Fibroblast of gingiva (primary cell): ENCODE measurements at places on chromosomes 7 and 10.

DNA sequence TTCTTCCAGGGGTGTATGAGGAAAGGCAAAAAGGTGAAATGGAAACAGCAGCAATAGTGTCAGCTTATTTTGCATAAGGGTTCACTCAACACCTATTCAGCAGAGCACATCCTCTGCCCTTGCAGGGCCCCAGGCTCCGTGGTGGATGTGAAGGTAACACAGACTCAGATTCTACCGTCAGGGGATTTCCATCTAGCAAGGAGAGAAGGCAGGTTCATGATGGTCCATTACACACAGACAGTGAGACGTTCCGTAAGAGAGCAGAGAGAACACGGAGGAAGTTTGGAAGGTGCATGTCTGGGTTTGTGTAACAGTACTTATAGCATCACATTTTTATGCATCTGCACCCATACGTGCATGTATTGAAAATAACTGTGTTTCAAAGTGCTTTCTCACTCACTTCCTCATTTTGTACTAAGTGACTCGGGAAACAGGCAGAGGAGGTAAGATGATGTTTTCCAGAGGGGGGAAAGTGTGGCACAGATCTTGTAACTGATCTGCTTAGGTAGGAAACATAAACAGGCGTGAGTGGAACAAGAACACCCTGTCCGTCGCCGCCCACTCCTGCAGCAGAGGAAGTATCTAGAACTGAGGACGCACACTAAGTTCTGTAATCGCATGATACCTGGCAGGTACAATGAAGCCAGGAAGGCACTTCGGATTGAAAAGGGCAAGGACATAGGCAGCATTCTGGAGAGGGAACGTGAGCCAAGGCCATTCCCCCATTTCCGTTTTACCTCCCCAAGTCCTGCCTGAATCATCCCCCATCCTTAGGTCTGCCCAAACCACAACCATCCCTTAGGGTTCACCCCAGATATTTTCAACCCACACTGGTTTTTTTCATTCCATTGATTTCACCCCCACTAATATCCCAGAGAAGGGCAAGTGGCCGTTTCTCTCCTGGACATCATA is 1.0 kb upstream of the ENO4 start:
- DNase-seq = no peak

DNA sequence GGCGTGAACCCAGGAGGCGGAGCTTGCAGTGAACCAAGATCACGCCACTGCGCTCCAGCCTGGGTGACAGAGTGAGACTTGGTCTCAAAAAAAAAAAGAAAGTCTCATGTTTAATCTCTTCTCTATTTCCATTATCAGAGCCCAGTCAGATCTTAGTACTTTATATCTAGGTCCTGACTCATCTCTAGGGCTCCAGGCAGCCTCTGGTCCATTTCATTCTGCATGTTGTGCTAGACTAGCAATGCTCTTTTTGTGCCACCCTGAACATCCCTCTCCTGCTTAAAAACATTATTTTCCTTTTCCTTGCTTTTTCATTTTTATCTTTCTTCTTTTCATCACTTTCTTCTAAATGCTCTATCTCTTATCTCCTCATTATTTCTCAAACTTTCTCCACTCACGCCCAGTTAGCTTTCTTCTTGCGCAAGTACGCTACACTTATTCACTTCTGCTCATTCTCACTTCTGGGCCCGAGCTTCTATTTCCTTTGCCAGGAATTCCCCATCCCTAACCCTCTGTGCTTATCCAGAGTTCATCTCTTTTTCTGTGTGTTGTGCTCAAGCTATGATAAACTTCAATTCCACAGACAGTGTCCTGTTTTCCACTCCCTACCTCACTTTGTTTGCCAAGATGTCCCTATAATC is 63.9 kb downstream of the BTAF1 start:
- DNase-seq = no peak

DNA sequence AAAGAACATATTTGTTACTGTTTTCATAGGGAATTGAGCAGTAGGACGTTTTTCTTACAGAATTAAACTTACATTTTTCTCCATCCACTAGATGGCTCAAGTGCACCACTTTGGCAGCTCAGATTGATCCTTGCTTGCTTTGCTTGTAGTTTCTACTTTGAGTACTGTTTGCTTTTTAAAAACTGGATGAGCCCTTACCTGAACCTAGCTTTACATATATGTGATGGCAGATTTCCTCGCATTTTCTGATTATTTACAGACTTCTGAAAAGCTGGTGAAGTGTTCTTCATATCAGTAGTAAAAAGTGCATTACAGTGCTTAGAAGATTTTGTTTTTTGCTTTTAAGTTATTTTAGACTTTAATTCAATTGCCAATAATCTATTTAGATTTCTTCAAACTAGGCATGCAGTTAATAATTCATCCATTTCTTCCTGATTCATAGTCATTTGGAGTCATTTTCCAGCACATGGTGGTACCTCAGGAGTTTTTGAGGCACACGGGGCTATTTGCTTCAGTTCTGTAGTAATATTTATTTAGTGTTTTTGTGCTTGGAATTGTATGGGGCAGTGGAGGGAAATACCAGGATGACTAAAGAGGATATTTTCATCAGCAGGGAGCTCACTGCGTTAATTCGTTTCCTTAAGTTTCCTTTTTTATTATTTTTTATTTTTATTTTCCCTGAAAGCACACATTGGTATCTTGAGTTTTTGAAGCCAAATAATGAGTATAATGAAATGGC is 57.3 kb downstream of the MAPK8 start:
- peak; percentile 64 for DNase-seq

GRCh38 chr10:60140651-60141632 is 234.6 kb upstream of the CCDC6 start:
- DNase-seq = no peak

- no peak for DNase-seq
Measured at GRCh38 chr7:91603707-91604106, 276.8 kb downstream of the MTERF1 start.

- peak; percentile 42 for DNase-seq
Measured at GRCh38 chr10:118850418-118851061, 95.8 kb upstream of the CACUL1 start.

GRCh38 chr10:122263971-122264370 is 7.1 kb upstream of the BTBD16 start:
- peak; percentile 93 for DNase-seq

GRCh38 chr7:132140341-132140740 is 435.9 kb downstream of the PLXNA4 start:
- DNase-seq = no peak

DNA sequence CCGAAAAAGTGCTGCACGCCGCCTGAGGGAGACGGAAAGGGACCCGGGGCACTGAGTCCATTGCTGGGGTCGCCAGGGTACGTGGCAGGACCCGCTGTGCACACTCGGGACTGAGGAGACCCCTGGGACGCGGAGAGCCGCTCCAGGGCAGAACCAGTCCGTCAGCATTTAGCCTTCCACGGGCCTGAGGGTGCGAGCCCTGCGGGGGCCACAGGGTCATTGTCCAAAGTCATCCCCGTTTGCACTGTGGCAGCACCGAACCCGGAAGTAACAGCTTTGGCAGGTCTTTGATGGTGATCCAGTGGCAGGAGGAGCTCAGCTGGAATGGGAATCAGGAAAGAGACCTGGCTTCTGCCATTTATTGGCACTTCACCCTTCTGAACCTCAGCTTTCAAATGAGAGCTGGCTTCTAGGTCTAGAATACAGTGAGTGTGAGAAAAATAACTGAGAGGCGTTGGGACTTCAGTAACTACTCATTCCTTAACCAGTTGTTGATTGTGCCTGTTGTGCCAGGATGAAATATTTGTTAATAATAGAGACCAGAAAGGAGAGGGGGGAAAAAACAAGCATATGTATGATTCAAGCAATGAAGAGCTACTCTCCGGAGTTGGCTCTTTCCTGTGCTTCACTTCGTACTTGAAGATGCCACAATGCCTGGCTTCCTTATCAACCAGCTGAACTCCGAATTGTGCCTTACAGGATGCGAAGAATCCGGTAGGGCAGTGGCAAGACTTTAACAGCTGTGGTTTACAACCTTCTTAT is 811 bp upstream of the ARHGAP12 start:
- peak; percentile 33 for DNase-seq

DNA sequence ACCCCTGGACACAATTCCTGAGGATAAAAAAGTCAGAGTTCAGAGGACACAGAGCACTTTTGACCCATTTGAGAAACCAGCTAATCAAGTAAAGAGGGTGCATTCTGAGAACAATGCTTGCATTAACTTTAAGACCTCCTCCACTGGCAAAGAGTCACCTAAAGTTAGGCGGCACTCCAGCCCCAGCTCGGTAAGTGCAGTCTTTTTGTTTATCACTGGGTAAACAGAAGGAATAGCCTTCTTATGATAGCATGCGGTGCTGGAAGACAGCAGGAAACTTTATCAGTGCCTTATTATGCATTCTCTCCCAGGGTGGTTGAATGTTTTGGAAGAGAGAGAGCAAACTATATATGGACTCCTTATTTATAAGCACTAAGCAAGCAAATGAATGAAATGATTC is 130.5 kb downstream of the CDK14 start:
- peak; percentile 68 for DNase-seq

DNA sequence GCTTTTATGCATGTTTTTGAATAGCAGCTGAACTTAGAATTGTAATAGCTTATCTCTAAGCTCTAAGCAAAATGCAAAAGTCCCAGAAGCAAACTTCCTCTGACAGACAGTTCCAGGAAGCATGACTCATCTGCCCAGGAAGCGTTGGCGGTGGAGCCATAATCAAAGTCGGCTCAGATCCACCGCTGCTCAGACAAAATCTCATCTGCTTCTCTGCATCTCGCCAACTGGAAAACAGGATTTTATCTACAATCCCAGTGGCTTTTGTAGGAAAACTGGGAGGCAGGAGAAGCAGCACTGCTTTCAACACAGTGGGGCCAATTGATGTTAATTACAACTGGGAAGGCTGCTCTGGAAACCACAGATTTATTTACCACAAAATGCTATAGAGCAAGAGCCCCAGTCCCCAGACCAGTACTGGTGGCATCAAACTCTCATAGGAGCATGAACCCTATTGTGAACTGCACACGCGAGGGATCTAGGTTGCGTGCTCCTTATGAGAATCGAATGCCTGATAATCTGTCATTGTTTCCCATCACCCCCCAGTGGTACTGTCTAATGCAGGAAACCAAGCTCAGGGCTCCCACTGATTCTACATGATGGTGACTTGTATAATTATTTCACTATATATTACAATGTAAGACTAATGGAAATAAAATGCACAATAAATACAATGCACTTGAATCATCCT is 99.9 kb downstream of the CUBN start:
- DNase-seq = peak; percentile 69

DNA sequence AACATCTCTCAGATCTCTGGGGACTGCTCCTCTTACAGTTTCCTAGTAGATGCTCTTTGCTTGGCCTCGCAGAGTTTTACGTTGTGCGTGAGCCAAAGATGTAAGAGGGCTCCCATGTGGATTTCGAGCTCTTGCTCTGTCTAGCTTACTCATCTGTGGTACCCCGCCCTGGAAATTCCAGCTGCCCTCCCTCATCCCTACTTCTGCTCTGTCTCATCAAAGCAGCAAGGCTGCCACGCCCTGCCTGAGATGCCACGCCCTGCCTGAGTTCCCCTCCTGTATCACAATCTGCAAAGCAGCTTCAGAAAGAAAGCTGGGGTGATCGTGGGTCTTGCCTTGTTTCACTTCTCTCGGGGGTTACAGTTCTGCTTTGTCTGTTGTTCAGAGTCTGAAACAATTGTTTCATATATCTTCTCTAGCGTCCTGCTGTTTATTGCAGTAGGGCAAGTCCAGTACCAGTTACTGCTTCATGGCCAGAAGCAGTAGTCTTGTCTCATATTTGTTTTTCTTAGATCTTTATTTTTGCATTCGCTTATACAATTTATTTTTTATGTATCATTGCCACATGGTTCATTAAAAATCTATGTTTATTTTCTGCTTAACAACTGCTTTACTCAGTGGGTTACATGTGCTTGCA is 36.1 kb upstream of the CCNY start:
- peak; percentile 55 for DNase-seq

DNA sequence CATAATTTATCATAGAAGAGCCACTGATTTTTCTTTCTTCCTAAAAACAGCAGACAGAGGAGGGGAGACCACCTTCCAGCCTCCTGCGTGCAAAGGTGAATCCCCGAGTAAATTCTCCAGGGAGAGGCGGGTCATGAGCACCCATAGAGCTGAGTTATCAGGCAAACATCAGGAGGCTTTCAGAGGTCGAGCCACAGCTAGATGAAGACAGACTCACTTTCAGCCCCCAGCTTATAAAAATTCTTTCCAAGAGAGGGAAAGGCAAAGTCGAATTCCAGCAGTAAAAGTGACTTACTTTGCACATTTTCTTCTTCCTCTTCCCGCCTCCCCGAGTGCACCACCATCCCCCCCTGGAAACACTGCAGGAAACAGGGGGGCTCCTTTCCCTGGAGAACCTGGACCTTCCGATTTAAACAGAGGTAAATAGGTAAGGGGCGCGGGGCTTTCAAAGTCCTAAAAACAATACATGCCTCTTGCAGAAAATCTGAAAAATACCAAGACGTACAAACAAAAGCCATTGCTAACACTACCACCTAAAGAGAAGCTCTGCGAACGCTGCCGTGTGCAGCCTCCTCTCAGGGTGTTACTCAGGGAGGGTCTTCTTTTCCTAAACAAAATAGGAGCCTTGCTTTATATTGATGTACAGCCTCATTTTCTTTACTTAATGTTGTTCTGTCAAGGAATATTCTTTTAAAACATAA is 163.8 kb downstream of the SVIL start:
- DNase-seq = no peak

DNA sequence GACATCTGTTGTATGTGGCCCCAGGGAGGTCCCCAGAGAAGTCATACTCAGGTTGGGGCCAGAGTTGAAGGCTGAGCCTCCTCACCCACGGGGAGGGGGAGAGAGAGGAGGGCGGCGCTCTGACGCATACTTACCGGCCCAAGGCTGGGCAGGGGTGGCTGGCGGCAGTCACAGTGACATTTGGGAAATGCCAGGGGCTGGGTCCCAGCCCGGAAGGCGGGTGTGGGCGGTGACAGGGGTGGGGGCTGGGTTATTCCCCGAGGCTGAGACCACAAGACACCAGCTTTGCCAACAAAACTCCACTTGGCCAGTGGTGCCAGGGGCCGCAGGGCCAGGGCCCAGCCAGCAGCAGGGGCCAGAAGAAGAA is 41.1 kb downstream of the RASGEF1A start:
- DNase-seq = no peak

- DNase-seq = no peak
Measured at GRCh38 chr10:65751218-65751617, 1174.6 kb upstream of the LRRTM3 start.

- no peak for DNase-seq
Measured at GRCh38 chr10:219731-220472, 84.6 kb downstream of the ZMYND11 start.

- DNase-seq = peak; percentile 80
Measured at GRCh38 chr7:41010967-41011366, 691.9 kb downstream of the INHBA start.

DNA sequence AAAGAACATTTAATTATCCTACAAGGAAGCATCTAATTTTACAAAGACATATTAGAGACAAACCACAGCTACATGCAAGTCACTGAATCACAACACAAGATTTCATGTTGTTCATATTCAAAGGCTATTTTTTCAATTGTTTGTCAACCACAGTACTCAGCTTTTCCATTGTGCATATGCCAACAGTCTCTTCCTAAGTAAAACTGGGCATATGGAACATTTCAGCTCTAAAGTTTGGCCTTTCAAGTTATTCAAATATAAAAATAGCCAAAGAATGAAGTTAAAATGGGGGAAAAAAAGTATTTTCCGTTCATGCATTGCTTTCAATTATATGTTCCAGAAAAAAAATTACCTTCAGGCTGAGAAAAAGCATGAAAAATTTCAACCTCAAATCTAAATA is 537.9 kb downstream of the PLXDC2 start:
- DNase-seq = no peak
